Stimulated activated CD8-positive, alpha-beta memory T cell treated with anti-CD3 and anti-CD28 coated beads, Interleukin-7, amount 100 ng/mL, for 24 hours (primary cell): ENCODE measurements at places on chromosomes 13 and 19.
A peak's percentile ranks its signal among the peaks of the same experiment; 100 is the strongest.

DNA sequence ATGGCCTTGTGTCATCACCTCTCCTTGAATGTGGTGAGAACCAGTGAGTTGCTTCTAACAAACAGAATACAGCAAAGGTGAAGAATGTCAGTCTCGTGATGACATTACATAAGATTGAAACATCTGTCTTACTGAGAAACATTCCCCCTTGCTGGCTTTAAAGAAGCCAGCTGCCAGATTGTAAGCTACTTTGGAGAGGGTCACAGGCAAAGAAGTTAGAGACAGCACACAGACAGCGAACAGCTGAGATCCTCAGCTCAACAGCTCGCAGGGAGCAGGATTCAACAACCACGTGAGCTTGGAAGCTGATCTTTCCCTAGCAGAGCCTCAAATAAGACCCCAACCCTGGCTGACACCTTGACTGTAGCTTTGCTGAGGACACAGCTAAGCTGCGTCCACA is 367.9 kb downstream of the LIG4 start:
- DNase-seq, result no peak

GRCh38 chr13:44648392-44649103 is 72.4 kb upstream of the TSC22D1 start:
- no peak for DNase-seq

DNA sequence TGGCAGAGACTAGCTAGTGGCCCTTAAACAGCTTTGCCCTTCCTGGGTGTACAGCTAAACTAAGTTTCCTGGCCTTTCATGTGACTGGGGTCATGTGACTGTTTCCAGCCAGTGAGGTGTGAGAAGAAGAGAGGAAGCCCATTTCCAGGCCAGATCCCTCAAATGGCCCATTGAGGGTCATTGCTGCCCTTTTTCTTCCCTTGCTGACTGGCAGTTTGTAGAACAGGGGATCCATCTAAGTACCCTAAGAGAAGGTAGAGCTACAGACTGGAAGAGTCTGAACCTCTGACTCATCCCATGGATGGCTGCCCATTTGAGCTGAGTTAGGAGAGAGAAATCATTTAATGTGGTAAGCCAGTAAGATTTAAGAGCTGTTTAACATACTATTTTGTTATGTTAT is 2.8 kb downstream of the SWSAP1 start:
- DNase-seq, result no peak

DNA sequence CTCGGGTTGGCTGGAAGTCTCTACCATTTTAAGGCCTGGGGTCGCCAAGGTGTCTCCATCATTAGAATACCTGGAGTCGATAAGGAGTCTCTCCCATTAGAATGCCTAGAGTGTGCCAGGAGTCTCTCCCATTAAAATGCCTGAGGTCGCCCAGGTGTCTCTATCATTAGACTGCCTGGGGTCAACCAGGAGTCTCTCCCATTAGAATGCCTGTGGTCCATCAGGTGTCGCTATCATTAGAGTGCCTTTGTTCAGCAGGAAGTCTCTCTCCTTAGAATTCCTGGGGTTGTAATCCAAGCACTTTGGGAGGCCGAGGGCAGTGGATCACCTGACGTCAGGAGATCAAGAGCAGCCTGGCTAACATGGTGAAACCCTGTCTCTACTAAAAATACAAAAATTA is 1533.0 kb downstream of the UQCRFS1 start:
- no peak for DNase-seq

- DNase-seq, result no peak
These were observed 10.9 kb upstream of the SHD start for GRCh38 chr19:4267901-4268815.

GRCh38 chr13:58081301-58081820 is 449.8 kb downstream of the PCDH17 start:
- no peak for DNase-seq

- DNase-seq, result no peak
These were observed 38.5 kb upstream of the ATP11A start for GRCh38 chr13:112651311-112651710.

DNA sequence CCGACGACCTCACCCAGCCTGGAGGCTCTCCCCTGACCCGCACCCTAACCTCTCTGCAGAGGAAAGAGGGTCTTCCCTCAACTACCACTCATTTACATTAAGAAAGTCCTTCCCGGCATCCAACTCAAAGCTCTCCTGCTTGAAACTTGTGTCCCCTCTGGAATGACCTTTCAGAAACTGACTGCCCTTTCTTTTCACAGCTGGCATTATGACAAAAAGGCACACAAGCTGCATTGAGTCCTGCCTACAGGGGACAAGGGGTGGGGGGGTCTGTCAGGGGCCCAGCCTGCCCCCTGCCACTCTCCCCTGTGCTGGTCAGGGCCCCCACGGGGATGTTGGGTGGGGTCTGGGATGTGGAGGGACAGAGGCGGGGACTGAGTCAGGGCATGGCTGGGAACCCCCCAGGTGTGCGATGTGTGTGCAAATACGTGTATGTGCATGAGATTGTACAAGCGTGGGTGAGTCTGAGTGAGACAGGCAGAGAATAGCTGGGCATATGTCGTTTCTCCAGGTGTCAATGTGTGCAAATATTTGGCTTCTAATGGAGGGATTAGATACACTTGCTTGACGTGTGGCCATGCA is 2.0 kb downstream of the COL5A3 start:
- no peak for DNase-seq

DNA sequence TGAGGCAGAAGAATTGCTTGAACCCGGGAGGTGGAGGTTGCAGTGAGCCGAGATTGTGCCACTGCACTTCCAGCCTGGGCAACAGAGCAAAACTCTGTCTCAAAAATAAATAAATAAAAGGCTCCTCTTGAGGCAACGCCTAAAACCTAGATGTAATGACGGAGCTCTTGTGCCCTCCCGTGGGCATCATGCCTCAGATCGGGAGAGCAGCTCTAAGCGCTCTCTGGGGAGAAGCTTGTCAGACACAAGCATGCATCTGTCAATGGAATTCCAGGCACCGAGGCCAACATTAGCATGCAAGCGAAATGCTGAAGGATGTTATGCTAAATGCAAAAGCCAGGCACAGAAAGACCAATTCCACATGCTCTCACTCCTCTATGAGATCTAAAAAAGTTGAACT is 45.6 kb upstream of the MRI1 start:
- DNase-seq, result no peak

GRCh38 chr13:40665126-40666044 is 1.1 kb downstream of the FOXO1 start:
- DNase-seq, result no peak

GRCh38 chr13:108915095-108915633 is 285.8 kb downstream of the MYO16 start:
- no peak for DNase-seq

DNA sequence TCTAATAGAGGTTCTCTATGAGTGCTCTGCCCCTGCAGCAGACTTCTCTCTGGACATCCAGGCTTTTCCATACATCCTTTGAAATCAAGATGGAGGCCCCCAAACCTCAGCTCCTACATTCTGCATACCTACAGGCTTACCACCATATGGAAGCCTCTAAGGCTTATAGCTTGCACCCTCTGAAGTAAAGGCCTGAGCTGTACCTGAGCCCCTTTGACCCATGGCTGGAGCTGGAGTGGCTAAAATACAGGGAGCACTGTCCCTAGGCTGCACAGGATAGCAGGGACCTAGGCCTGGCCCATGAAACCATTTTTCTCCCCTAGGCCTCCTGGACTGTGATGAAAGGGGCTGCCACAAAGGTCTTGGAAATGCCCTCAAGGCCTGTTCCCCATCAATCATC is 1086.1 kb upstream of the MIR17HG start:
- DNase-seq, result no peak

GRCh38 chr19:20863176-20863575 is 59.9 kb upstream of the ZNF85 start:
- DNase-seq, result no peak

DNA sequence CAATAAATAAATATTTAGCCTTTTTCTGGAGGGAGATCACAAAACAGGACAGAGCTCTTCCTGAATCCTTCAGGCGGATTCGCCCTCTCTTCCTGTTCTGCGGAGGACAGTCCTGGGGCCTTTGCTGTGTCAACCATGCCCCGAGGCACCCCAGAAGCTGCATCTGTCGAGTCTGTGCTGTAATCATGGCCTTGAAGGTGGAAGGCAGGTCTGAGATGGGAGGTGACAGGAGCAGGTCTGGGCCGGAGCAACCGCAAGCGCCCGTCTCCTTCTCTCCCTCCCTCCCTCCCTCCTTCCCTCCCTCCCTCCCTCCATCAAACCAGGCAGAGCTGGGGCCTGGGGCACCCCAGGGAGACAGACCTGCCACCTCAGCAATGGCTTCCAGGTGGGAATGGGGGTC is 4.6 kb upstream of the FXYD3 start:
- no peak for DNase-seq

GRCh38 chr19:1932395-1932794 is 8.6 kb upstream of the CSNK1G2 start:
- DNase-seq, result no peak

- DNase-seq, result no peak
These were observed 325.1 kb downstream of the SLC7A1 start for GRCh38 chr13:29270271-29270985.

DNA sequence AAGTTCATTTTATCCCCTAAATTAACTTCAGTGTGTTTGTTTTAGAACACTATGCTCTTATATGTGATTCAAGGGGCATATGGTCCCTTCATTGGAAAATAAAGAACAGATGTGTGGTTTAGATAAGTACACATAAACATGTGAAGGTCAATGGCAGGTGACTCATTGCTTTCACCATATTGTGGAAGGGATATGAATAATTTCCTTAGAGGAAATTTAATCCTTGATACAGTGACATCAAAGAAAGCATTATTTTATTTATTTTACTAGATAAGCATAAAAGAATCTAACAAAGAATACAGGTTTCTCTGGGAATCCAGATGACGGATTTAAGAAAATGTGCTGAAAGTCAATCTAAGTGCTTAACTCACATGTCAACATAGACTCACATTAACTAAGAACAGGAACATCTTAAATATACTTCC is 373.5 kb downstream of the KCTD12 start:
- no peak for DNase-seq

DNA sequence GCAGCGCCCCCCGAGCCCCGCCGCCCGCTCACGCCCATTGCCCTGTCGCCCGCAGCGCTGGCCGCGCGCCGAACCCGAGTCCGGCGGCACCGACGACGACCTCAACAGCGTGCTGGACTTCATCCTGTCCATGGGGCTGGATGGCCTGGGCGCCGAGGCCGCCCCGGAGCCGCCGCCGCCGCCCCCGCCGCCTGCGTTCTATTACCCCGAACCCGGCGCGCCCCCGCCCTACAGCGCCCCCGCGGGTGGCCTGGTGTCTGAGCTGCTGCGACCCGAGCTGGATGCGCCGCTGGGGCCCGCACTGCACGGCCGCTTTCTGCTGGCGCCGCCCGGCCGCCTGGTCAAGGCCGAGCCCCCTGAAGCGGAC is 518 bp downstream of the KLF2 start:
- no peak for DNase-seq

GRCh38 chr19:11421371-11422098 is 2.4 kb upstream of the RGL3 start:
- DNase-seq, result peak; percentile 21

DNA sequence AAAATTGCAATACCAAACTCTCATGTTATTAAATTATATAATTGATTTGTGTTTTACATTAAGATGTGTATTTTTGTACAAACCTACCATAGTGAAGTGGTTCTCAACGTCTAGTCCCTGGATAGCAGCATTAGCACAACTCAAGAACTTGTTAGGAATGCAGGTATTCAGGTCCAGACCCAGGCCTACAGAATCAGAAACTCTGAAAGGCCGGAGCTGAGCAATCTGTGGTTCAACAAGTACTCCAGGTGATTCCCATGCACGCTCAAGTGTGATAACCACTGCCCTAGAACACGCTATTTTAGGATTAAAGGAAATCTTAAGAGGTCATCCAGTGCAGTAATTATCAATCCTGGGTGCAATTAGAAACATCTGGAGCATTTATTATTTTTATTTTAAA is 456.3 kb downstream of the IRS2 start:
- no peak for DNase-seq

DNA sequence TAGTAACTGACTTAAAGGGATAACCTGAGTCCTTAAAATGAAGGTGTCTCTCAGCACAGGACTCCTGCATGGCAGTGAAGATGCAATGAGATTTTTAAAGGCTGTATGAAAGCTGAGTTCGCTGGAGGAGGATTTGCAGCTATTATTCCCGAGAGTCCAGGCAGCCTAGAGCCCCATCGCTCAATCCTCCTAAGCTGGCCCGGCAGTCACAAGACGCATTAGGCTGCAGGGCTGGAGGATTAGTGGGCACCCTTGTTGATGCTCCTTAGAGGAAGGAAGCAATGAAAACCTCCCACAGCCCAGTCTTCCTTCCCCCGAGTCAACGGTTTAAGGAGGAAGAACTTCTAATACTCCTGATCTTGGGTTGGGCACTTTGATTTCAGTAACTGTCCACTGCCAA is 239.5 kb downstream of the EFNB2 start:
- no peak for DNase-seq

DNA sequence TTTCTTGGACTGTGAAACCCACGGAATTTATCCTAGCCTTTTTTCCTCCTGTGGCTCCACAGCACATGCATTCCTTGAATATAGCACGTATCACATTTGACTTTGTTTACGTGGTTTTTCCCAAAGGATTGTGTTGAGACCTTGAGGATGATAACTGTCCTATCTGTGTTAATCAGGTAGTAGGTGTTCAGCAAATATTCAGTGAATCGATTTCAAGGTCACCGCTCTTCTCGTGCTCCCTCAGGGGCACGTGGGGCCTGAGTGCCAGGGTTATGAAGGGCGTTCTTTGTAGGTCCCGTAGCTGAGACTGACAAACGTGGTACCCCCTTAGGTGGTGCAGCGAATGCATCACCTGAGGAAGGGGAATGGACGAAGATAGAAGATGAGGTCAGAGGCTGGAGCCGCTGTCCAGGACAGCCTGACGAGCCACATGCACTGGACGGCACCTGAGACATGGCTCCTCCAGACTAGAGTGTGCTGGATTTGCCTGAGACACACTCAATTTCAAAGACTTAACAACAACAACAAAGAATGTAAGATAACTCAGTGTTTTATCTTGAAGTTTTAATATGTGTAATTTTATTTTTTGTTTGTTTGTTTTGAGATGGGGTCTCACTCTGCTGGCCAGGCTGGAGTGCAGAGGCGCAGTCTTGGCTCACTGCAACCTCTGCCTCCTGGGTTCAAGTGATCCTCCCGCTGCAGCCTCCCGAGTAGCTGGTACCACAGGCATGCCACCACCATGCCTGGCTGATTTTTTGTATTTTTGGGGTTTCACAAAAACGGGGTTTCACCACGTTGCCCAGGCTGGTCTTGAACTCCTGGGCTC is 131.2 kb upstream of the RNF113B start:
- no peak for DNase-seq

- no peak for DNase-seq
These were observed 46.9 kb downstream of the ITGBL1 start for GRCh38 chr13:101499406-101499805.

DNA sequence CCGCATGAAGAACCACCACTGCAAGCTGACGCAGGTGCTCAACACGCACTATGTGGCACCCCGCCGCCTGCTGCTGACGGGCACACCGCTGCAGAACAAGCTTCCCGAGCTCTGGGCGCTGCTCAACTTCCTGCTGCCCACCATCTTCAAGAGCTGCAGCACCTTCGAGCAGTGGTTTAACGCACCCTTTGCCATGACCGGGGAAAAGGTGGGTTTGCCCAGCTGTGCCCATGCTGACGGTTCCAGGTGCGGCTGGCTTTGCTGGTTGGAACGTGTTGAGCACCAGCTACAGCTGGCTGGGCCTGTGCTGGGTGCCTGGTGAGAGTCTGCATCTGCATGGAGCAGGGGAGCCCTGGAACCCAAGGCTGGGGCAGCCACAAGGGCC is 60.9 kb downstream of the SMARCA4 start:
- DNase-seq, result no peak
